H1 (cell line): ENCODE measurements at places on chromosomes 3 and 15. TPM values are rescaled to one million over a fixed set of nuclear protein-coding genes. Genes with fewer than 3 reads are reported as not detected.

GRCh38 chr15:65791335-65792137, 557 bp downstream of the DENND4A start:
- no peak overlapping the region for H3K27ac ChIP-seq
- H3K4me1 ChIP-seq: no peaks in the 10 kb centered on the region; the same call in none of the 2 replicates
- H3K4me3 ChIP-seq: peak overlapping the region; percentile 98

DNA sequence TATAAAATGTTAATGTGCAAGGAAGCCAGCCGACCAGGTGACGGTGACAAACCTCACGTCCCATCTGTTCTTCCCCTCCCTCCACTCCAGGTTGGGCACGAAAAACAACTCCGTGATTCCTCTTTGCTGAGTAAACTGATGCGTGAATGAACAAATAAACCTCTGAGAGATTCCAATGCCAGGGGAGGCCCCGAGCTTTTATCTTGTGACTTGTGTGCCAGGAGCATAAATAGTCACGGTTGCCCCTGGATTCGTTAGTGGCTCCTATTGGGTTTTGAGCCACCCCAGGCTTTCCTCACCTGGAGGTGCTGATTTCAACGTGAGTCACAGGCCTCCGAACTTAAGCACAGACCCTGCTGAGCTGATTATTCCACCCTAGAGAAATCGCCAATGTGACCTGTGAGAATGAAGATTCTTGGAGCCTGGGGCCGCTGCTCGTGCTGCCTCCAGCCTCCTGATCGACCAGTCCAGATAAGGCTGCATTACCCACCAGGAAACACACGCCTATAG, 119.2 kb downstream of the SHQ1 start:
- H3K4me3 ChIP-seq: no peak overlapping the region
- no peaks in the 10 kb centered on the region for H3K27me3 ChIP-seq
- no peak for DNase-seq
- no peaks in the 10 kb centered on the region; the same call in 1 of the 2 replicates for H3K4me1 ChIP-seq
- no peak overlapping the region for H3K27ac ChIP-seq

GRCh38 chr3:100603469-100603868, 5.9 kb upstream of the ADGRG7 start:
- no peak for DNase-seq
- no peaks in the 10 kb centered on the region for H3K4me1 ChIP-seq
- no peak overlapping the region for H3K27ac ChIP-seq
- no peak overlapping the region for H3K4me3 ChIP-seq

DNA sequence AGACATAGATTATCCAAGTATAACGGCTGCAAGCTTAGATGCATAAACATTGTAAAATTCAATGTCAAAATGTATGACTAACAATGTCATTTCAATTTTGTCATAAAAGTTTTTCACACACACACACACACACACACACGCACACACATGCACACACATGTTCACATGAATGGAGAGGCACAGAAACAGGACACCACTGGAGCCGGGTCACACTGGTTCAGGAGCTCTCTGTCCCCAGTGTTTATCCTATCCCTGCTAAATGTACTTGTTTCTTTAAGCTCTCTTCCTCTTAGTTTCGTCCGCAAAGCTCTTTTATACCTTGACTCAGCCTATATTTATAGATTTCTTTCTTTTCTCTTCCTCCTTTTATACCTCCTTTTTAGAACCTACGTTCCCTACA, 249.9 kb downstream of the CADPS start:
- no peak for DNase-seq
- H3K36me3 ChIP-seq: no peaks in the 10 kb centered on the region
- H3K4me3 ChIP-seq: no peak overlapping the region
- H3K27ac ChIP-seq: no peak overlapping the region
- H3K27me3 ChIP-seq: no peaks in the 10 kb centered on the region
- H3K4me1 ChIP-seq: no peaks in the 10 kb centered on the region

DNA sequence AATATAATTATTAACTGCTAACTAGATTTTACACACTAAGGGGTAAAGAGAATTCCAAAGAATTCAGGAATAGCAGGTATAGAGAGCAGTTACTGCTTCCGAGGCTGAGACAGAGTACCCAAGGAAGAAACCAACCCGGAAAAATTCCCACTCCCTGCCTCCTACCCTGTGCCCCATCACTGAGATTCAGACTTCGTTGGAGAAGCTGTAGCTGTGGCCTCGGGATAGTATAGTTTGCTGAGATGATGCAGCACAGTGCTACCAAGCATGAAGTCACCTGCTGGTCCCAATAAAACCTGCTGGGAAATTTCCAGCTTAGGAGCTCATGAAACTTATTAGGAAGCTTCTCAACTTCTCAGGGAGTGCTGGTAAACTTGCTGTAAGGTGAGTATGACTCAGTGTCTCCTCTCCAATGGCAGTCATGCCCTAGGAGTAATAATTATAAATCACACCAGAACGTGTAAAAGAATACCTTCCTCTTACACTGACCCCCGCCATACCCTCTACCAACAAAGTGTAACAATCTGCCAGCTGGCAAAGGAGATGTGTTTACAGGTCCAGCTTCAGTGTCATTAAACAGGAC, 215.2 kb upstream of the ROBO2 start:
- no peak overlapping the region for H3K4me3 ChIP-seq
- DNase-seq: no peak
- peaks cover 5% of the 10 kb centered on the region; the same call in 1 of the 2 replicates for H3K4me1 ChIP-seq
- no peaks in the 10 kb centered on the region for H3K36me3 ChIP-seq
- peaks cover 1% of the 10 kb centered on the region for H3K27me3 ChIP-seq
- H3K27ac ChIP-seq: no peak overlapping the region

- H3K4me1 ChIP-seq: peaks cover 18% of the 10 kb centered on the region; the same call in 1 of the 2 replicates
- no peak overlapping the region for H3K27ac ChIP-seq
- no peaks in the 10 kb centered on the region for H3K27me3 ChIP-seq
- DNase-seq: no peak
- no peak overlapping the region; the same call in 1 of the 2 replicates for H3K4me3 ChIP-seq
Measured at GRCh38 chr3:64223791-64224745, 1.2 kb downstream of the PRICKLE2 start.

DNA sequence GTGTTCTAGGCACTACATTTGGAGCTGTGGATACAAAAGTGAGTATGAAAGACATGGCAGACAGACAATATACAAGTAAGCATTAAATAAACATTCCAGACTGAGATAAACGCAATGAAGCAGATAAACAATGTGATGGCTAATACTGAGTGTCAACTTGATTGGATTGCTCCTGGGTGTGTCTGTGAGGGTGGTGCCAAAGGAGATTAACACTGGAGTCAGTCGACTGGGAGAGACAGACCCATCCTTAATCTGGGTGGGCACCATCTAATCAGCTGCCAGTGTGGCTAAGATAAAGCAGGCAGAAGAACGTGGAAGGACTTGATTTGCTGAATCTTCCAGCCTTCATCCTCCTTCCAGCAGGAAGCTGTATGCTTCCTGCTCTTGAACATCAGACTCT, 77.2 kb downstream of the CADPS start:
- no peak overlapping the region for H3K4me3 ChIP-seq
- no peaks in the 10 kb centered on the region for H3K27me3 ChIP-seq
- peaks cover 7% of the 10 kb centered on the region for H3K4me1 ChIP-seq
- H3K27ac ChIP-seq: no peak overlapping the region

DNA sequence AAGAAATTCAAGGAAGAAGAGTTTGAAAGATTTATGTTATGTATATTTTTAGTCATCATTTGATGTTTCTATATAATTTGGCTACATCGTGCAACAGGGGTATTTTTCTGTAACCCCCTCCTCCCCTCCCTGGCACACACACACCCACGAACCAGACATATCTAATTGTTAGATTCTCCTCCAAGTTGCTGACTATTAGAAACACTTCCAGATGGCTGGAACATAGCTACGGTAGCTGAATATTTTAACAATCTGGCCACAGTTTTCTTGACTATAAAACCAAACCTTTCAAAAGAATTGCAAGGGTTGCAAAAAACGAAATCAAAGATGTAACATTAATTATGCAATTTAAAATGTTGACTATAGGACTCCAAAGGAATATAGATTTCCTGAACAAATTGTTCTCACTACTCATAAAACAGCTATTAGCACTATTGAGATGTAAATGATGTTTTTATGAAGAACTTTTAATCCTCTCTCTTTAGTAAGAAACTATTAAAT, 154.4 kb downstream of the CHL1 start:
- H3K27ac ChIP-seq: no peak overlapping the region
- H3K4me3 ChIP-seq: no peak overlapping the region
- no peaks in the 10 kb centered on the region for H3K36me3 ChIP-seq
- H3K27me3 ChIP-seq: peaks cover 10% of the 10 kb centered on the region; the same call in 1 of the 2 replicates
- H3K4me1 ChIP-seq: no peaks in the 10 kb centered on the region

DNA sequence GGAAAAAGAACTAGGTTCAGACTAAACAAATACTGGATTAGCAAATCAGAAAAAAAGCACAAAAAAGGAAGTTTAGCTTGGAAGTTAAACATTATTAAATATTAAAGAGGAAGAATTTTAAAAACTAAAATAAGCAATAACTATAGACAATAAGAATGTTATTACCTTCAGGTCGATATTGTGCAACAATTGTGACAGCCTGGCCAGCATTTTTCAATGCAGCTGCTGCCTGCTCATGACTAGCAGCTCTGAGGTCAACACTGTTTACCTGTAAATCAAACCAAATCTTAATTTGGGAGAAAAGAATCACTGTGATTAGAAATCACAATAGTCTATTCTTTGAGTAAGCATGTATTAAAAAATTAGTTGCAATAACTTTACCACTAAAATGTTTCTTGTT, 75.1 kb upstream of the MELTF start:
- DNase-seq: no peak
- H3K4me3 ChIP-seq: no peak overlapping the region
- H3K4me1 ChIP-seq: no peaks in the 10 kb centered on the region
- no peaks in the 10 kb centered on the region for H3K27me3 ChIP-seq
- H3K27ac ChIP-seq: no peak overlapping the region
- peaks cover 2% of the 10 kb centered on the region; the same call in 1 of the 2 replicates for H3K36me3 ChIP-seq

DNA sequence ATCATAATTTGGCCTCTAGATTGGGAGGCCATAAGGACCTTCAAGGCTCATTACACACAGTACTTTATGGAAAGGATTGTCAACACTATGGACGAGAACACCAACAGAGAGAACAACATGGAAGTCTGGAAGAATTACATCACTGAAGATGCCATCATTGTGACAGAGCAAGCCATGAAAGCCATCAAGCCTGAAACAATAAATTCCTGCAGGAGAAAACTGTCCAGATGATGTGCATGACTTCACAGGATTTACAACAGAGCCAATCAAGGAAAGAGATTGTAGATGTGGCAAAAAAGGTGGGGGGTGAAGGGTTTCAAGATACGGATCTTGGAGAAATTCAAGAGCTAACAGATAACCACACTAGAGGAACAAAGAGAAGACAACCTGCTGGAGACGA, 15.9 kb downstream of the IL17RB start:
- no peaks in the 10 kb centered on the region for H3K27me3 ChIP-seq
- peaks cover 40% of the 10 kb centered on the region for H3K36me3 ChIP-seq
- H3K4me1 ChIP-seq: no peaks in the 10 kb centered on the region
- no peak for DNase-seq

- no peak overlapping the region for H3K4me3 ChIP-seq
- peaks cover 18% of the 10 kb centered on the region for H3K4me1 ChIP-seq
- DNase-seq: no peak
- H3K27me3 ChIP-seq: no peaks in the 10 kb centered on the region
- H3K36me3 ChIP-seq: no peaks in the 10 kb centered on the region
- peak overlapping the region; percentile 54 for H3K27ac ChIP-seq
Measured at GRCh38 chr15:74529921-74530320, 11.1 kb upstream of the ARID3B start.

Gene CRTAP
- 157 and 159 TPM in 2 replicates for total RNA-seq
